SK-N-SH treated with all-trans-retinoic acid at 6 μM for 48 hours (cell line): ENCODE measurements at places on chromosomes 7 and 10.

DNA sequence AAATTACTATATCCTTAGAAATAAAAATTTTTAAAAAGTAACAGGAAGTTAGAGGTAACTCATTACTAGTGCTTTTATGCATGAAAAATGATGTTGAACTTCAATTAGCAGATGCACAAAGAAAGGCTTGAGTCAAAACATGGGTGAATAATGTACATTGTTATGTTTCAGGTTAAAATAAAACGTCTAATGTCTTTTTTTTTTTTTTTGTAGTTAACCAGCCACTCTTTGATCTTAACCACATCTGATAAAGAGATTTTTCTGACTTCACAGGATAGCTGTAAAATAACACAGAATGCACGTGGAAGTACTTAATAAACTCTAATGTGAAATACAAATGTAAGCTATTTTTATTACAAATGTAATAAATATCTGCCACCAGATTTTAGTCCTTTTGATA is 61.7 kb downstream of the GSAP start:
- ATAC-seq = no peak

- no peak for ATAC-seq
Observed at GRCh38 chr7:111987886-111988285, 218.3 kb downstream of the DOCK4 start.

- ATAC-seq = no peak
Observed at GRCh38 chr10:52578871-52579405, 193.6 kb downstream of the MBL2 start.

DNA sequence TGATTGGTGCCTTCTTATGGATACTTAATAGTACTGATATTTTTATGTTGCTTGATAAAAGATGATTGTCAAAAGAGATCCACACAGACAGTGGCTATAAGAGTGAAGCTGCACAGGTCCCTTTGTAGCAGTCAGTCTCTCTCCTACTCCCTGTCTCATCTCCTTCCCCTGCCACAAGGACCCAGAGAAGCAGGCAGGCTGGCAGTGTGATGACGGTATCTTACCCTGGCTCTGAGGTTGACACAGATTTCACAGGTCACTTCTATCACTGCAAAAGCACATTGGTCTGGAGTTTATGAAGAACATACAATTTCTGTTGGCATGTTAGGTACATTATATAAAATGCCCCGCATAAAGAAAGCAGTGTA is 64.4 kb upstream of the AHR start:
- peak; percentile 73 for ATAC-seq

GRCh38 chr10:22133749-22134624 is 83.8 kb downstream of the EBLN1 start:
- no peak for ATAC-seq
